ENCODE measurements at places on chromosomes 7 and 10.
A peak's percentile ranks its signal among the peaks of the same experiment; 100 is the strongest.

DNA sequence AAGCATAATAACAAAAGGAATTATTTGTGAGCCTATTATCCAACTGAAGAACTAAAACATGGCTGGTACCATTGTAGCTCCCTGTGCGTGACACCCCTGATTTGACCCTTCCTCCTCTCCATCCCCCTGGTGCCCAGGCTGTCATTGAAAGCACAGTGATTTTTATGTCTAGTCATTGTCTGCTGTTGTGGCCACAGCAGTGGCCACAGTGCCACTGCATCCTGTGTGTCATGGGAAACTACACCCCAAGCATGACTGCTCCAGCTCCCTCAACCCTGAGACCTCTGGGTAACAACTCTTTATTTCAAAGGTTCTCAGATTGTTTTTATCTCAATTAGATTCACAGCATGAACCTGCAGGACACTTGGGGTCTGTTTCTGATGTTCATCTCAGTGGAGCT is 52.0 kb downstream of the ERLIN1 start:
- peaks cover 9% of the 10 kb centered on the region for H3K36me3 ChIP-seq
- no peaks in the 10 kb centered on the region for H3K4me1 ChIP-seq
- H3K4me3 ChIP-seq = no peak overlapping the region
- no peak overlapping the region for H3K27ac ChIP-seq
- H3K27me3 ChIP-seq = peaks cover 4% of the 10 kb centered on the region

DNA sequence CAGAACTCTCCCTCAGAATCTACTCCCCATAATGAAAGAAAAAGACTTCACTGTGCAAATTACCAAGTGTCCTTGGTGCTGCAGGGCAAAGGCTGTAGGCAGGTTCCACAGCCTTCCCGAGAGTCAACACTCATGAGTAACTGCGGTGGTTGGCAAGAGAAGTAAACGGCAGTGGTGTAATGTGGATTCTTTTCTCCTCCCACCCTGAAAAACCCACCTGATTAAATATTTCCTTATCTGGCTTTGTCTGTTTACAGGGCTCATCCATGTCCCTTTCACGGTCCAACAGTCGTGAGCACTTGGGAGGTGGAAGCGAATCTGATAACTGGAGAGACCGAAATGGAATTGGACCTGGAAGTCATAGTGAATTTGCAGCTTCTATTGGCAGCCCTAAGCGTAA is 300.9 kb downstream of the BICC1 start:
- H3K27me3 ChIP-seq = peaks cover 10% of the 10 kb centered on the region
- no peak overlapping the region for H3K27ac ChIP-seq
- DNase-seq = no peak
- no peaks in the 10 kb centered on the region for H3K4me1 ChIP-seq

GRCh38 chr7:33186192-33186591 is 56.8 kb downstream of the BBS9 start:
- no peaks in the 10 kb centered on the region for H3K36me3 ChIP-seq
- no peak overlapping the region for H3K27ac ChIP-seq
- peaks cover 12% of the 10 kb centered on the region for H3K4me1 ChIP-seq
- H3K27me3 ChIP-seq = no peaks in the 10 kb centered on the region
- no peak overlapping the region for H3K4me3 ChIP-seq
- no peak for DNase-seq

DNA sequence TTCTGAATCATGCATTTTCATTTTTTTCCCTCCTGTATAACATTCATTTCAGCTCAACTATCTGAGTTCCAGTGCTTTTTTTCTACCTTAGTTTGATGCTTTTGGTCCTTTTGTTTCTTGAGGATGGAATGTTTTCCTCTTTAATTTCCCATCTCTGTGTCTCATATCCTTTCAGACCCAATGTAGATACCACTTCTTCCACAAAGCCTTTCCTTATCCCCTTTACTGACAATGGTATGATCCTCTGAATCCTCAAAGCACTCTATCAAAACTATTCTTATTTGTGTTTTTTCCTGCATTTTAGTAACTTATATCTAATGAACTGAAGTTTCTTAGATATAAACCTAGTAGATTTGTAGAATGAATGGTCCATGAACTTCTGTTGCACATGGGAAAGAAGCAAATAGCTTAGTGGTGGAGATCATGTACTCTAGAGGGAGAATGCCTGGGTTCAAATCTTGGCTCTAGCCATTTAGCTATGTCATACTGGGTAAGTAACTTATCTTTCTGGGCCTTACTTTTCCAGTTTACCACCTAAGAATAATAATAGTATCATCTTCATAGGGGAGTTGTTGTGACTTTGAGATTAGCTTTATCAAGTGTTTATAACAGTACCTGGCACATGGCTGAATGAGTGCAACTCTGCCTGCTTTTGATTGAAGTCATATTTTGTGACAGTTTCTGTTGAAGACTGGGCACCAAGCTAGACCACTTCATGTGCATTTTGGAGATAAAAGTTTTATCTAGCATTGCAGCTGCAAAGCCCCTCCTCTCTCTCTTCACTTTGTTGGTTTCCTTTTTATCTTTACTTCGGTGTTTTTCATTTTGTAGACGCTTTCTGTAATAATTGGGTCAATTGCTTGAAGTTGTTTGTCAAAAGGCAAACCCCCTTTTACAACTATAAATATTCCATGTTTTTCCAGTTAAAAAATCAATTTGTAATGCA is 18.5 kb downstream of the STAM start:
- no peaks in the 10 kb centered on the region for H3K27me3 ChIP-seq
- no peak for DNase-seq
- H3K36me3 ChIP-seq = no peaks in the 10 kb centered on the region

GRCh38 chr7:105840981-105841749 is 35.2 kb downstream of the ATXN7L1 start:
- H3K4me3 ChIP-seq = no peak overlapping the region
- no peak overlapping the region for H3K27ac ChIP-seq
- DNase-seq = no peak
- H3K36me3 ChIP-seq = peaks cover 7% of the 10 kb centered on the region
- peaks cover 1% of the 10 kb centered on the region for H3K27me3 ChIP-seq

GRCh38 chr7:50119815-50120637 is 27.0 kb upstream of the ZPBP start:
- H3K27ac ChIP-seq = no peak overlapping the region
- no peaks in the 10 kb centered on the region for H3K4me1 ChIP-seq
- H3K27me3 ChIP-seq = no peaks in the 10 kb centered on the region
- no peaks in the 10 kb centered on the region for H3K36me3 ChIP-seq
- DNase-seq = peak; percentile 24
- no peak overlapping the region for H3K4me3 ChIP-seq

GRCh38 chr7:37372750-37373149 is 75.9 kb downstream of the ELMO1 start:
- H3K36me3 ChIP-seq = peaks cover 16% of the 10 kb centered on the region
- H3K27me3 ChIP-seq = no peaks in the 10 kb centered on the region
- H3K27ac ChIP-seq = no peak overlapping the region
- H3K4me1 ChIP-seq = peaks cover 14% of the 10 kb centered on the region

DNA sequence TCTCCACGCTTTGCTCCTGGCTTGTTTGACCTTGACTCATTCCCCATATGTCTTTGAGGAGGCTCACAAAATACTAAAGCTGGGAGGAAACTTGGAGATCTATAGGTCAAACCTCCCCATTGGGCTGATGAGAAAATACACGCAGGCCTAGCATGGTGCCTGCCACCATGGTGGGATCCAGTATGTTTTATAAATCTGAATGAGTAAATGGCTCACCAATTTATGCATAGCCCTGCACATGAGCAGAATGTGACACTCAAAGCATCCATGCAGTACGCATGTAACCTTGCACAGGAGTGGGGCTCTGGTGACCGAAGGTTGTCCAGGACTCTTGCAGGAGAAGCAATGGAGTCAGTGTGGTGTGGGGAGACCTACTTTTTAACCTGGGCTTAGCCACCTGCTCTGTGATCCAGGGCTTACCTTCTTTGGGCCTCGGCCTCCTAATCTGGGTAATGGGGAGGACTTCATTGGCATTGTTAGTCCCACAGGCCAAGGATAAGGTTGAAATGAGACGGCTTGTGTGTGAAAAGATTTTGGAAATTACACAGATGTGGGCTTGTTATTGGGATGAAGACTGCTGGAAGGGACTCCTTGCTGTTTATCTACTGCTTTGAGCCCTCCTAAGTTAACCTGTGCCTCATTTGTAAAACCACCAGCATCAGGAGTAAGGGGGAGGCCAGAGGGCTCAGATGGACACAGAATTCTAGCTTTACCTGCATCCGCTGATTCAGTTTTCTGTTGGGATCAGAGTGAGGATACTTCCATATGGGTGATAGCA is 58.4 kb downstream of the ADCYAP1R1 start:
- peaks cover 3% of the 10 kb centered on the region for H3K27me3 ChIP-seq
- no peaks in the 10 kb centered on the region for H3K4me1 ChIP-seq
- H3K36me3 ChIP-seq = no peaks in the 10 kb centered on the region
- no peak for DNase-seq

- peak overlapping the region; percentile 49 for H3K27ac ChIP-seq
- peaks cover 8% of the 10 kb centered on the region for H3K36me3 ChIP-seq
- peaks cover 33% of the 10 kb centered on the region for H3K4me1 ChIP-seq
- DNase-seq = no peak
- no peak overlapping the region for H3K4me3 ChIP-seq
- no peaks in the 10 kb centered on the region for H3K27me3 ChIP-seq
These were observed 103.0 kb downstream of the RNF216 start for GRCh38 chr7:5678295-5679047.

GRCh38 chr7:48424731-48425130 is 253.5 kb downstream of the ABCA13 start:
- no peak overlapping the region for H3K4me3 ChIP-seq
- H3K4me1 ChIP-seq = no peaks in the 10 kb centered on the region
- no peaks in the 10 kb centered on the region for H3K36me3 ChIP-seq
- no peak overlapping the region for H3K27ac ChIP-seq
- H3K27me3 ChIP-seq = no peaks in the 10 kb centered on the region
- no peak for DNase-seq

DNA sequence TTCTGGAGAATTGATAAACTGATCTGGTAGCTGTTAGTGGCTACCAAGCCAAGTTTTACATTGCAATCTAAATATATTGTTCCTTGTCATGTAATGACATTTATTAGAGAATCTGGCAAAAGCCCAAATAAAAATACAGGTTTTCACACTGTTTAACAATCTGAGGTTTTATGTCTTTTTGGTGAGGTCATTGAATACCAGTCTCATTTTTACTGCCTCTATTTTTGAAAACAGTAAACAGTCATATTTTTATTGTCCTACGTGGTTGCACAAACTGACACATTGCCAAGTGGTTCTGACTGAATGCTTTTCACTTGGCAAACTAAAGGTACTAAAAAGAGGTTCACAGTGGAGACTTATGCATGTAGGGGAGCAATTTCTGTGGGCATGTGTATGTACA is 157.5 kb downstream of the PRKG1 start:
- no peak overlapping the region for H3K27ac ChIP-seq
- no peaks in the 10 kb centered on the region for H3K36me3 ChIP-seq
- DNase-seq = no peak
- H3K4me1 ChIP-seq = no peaks in the 10 kb centered on the region

DNA sequence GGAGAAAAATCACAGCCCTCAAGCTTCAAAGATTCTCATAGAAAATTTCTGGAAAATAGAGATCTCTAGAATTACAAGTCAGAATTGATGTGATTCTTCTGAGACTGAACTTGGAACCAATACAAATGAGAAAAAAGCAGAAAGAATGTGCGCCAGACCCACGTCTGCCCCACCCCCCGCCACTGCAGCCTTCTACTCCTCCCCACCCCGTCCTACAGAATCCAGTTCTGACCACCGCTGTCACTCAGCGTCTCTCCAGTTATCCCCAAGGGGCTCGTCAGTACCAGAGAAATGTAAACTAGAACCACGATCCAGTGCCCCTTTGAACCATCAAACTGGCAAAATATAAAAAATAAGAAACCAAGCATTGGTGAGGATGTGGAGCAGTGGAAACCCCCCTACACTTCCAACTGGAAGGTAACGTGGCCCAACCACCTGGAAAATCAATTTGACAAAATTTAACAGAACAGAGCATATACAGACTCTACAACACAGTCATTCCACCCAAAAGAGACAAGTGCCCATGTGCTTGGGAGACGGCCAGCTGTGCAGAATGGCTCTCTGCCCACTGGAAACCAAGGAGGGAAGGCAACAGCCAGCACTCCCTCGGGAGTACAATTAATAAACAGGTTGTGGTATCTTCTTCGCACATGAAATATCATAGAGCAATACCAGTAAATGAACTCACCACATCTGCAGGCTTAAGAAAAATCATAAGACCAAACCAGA is 397.9 kb downstream of the TNS3 start:
- DNase-seq = no peak
- H3K27ac ChIP-seq = no peak overlapping the region
- H3K4me1 ChIP-seq = peaks cover 2% of the 10 kb centered on the region
- no peaks in the 10 kb centered on the region for H3K36me3 ChIP-seq

- H3K27me3 ChIP-seq = no peaks in the 10 kb centered on the region
- no peak for DNase-seq
- H3K4me1 ChIP-seq = peaks cover 21% of the 10 kb centered on the region
- no peak overlapping the region for H3K4me3 ChIP-seq
These were observed 8.4 kb downstream of the ABCB1 start for GRCh38 chr7:87592300-87592699.

DNA sequence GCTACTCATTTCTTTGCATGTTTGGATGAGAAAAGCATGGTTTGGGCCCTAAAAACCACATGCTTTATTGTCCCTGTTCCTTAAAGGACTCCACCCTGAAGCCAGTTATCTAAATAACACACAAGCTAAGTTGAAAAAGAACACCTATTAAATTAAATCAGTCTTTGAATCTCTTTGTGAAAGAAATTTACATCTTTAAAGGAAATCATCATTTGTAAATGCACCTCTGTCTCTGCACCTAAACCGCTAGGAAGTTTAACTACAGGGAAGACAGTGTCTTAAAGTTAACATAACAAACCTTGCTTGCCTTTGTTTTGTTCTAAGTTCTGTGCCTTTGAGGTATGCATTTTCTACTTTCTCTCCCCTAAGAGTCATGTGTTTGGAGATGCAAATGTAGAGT is 52.6 kb downstream of the HTR7 start:
- peaks cover 27% of the 10 kb centered on the region for H3K27me3 ChIP-seq
- H3K4me3 ChIP-seq = no peak overlapping the region
- no peak overlapping the region for H3K27ac ChIP-seq
- H3K36me3 ChIP-seq = peaks cover 2% of the 10 kb centered on the region

DNA sequence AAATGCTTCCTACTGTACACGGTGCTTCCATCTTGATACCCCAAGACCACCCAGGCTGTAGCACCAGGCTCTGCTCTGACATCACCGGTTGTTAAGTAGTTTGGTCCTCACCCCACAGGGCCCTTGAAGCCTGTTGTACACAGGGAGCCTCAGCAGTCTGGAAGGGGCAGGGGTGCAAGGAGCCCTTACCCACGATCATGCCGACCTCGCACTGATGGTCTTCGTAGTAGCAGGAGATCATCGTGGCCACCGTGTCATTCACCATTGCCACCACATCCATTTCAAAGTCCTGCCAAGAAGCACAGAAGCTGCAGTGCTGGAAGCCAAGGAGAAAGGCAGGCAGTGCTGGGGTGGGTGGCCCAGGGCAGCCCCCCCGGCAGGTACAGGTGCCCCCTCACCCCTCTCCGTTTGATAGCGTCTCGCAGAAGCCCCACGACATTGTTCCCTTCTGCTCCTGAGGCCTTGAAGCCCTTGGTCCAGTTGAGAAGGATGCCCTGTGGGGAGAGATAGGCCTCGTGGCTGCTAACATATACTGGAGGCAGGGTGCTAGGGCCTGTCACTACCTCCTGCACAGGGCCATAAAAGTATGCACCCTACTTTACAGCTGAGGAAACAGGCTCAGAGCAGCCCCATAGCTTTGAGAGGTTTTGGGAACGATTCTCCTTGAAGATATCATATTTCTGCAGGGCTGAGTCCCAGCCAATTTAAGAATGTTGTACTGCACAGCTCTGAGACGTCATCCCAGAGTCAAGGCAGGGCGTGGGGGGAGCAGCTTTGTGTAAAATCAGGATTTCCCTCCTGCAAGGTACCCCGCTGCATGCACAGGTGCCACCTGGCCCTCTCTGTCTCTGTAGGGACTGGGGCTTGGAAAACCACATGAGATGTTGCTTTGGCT is 8.7 kb upstream of the MYL7 start:
- H3K36me3 ChIP-seq = no peaks in the 10 kb centered on the region
- no peak overlapping the region for H3K4me3 ChIP-seq
- H3K27ac ChIP-seq = no peak overlapping the region
- H3K4me1 ChIP-seq = peaks cover 10% of the 10 kb centered on the region
- no peak for DNase-seq

Data from naive thymus-derived CD8-positive, alpha-beta T cell (primary cell).